Vagina (tissue), 2 donors: ENCODE measurements at places on chromosomes 13 and 19.

DNA sequence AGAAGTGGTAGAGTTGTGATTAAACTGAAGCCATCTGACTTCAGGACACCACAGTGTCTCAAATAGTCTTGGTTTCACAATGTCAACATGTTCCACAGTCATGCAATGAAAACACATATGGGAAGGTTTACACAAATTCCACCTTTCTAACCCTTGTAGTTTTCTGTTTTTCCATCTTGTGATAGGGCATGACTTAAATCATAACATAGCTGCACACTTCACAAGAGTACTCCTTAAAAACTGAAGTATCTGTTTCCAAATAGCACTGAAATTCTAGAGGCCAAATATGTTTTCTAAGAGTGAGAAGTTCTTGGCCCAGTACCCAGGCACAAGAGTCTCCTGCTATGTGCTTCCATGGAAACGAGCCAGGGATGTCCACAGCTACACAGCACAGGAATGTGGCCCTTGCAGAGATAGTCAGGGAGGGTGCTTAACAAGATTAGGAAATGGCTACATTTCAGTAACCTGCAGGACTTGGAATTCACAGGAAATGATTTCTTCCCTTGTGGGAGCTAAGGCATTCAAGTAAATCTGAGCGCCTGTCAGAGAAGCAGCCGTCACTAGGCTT lies 269.1 kb downstream of the NDFIP2 start:
- no peak for DNase-seq

GRCh38 chr13:92224825-92225224 lies 826.4 kb downstream of the GPC5 start:
- DNase-seq, result no peak

- DNase-seq, result no peak
These were observed 6.9 kb downstream of the RAB8A start for GRCh38 chr19:16118489-16119033.

DNA sequence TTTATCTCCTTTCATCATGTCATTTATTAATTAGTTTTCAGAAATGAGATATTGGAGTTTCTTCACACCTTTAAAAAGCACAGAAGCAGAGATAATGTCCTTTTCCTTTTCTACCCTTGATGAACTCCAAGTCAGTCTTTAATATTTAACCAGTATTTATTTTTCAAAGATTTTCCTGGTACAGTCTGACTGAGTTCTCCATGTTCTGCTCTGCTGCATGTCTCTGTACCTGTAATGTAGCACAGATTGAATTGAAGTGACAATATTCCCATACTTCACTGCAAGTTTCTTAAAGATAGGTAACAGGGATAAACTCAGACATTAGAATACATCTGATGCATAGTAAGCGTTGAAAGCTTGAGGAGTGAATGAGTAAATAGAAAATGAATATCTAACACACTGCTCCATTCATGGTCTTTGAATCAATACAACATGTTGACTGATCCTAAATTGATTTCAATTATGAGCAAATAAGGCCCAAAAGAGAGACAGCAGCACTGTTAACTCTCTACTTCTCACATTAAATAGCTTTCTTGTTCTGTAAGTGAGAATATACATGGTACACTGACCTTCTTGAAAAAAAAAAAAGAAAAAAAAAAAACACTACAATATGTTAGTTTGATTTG lies 1323.6 kb upstream of the PRR20A start:
- no peak for DNase-seq

- DNase-seq, result no peak
These were observed 652.2 kb upstream of the PCDH20 start for GRCh38 chr13:62067821-62068220.

DNA sequence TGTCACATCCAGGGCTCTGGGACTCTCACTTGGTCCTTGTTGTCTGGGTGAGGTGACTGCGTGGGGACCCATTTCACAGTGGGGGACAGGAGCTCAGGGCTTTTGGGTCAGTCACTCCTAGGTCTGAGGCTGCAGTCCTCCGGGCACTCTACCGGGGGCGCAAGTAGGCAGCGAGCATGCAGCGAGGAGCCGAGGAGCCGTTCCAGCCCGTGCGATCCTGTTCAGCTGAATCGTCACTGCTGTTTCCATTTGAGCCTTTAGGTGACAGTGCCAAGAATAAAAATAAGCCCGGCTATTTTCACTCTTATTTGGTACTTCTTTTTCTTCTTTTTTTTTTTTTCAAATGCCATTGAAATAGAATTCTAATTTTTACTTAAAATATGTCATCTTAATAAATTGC lies 126.5 kb downstream of the ZNF536 start:
- DNase-seq, result no peak
